ENCODE measurements at places on chromosomes 2 and 18.

GRCh38 chr18:5370332-5370731, 74.8 kb upstream of the ZBTB14 start:
- no peak for DNase-seq

GRCh38 chr2:98839292-98839691, 96.7 kb downstream of the CRACDL start:
- no peak for DNase-seq

GRCh38 chr18:53937037-53937436, 287.4 kb downstream of the MBD2 start:
- DNase-seq = no peak

DNA sequence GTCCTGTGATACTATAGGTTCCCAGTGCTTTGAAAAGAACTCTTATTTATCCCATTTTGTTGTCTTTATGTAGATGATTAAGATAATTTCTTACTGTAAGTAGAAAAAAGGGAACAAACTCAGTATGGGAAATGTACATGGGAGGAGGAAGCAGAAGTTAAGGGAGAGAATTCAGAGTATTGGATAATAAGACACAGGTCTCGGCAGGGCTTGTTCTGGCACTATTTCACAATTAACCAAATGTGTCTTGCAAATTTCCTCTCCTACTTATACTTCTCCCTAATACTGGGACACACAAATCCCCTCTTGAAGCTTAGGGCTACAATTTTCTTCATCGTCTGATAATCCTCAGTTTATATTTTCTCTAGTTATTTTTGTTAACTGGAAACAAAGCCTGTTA, 744.0 kb downstream of the ADCYAP1 start:
- DNase-seq = no peak

GRCh38 chr18:39751921-39752320, 2186.3 kb upstream of the CELF4 start:
- DNase-seq = no peak

GRCh38 chr2:2793925-2794560, 463.0 kb upstream of the MYT1L start:
- DNase-seq = no peak

- DNase-seq = no peak
Measured at GRCh38 chr18:31683106-31683505, 1.3 kb downstream of the B4GALT6 start.

DNA sequence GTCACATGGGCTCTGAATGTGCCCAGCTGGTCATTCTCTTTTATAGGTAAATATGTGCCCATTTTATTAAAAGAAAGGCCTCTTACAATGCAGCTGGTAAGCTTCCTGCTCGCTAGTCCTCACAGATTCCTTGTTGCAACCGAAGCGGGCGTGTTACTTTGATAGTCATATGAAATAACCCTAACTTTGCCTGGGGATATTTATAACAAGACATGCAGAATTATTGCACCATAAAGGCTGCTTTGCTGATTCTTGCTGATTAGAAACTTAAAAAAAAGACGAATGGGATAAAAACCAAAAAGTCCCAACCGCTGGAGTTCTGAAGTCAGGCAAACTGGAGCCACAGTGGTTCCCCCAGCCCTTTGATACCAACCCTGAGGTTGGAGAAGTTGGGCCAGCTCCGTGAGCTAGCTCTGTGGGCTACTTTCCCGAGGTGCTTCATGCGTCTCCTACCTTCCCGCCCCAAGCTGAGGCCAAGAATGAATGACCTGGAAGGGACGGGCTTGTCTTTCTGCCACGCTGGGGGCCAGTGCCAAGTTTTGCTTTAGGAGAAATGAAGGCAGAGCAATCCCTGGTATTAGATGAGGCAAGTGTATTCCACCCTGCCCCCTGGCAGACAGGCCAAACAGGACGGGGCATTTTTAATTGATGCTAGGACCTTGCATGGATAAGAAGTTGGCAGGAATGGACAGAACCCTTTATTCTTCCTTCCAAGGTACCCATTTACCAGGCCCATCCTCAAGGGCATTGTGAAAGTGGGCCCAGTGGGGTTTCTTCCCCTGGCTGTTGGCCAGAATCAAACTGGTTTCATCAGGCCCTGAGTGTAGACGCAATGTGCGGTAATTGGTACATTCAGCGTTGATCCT, 140.4 kb downstream of the KCTD1 start:
- DNase-seq = no peak

DNA sequence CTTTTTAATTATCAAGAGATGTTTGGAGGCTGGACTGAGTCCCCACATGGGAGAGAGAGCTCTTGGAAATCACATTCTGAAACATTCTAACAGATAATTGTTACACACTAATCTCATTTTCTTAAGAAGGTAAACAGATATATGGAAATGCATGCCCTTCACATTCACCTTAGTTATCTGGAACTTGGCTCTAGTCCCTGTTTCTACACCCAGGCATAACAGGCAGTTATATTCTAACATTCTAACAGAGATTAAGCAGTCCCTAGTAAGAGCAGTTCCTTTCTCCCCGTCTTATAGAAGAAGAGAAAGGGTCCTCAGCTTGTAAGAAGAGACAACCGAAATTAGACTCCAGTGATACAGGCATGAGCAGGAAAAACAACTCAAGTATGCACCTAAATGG, 385.4 kb downstream of the SOX11 start:
- no peak for DNase-seq

- no peak for DNase-seq
Measured at GRCh38 chr2:97728091-97728731, 14.8 kb downstream of the ZAP70 start.

- no peak for DNase-seq
Measured at GRCh38 chr2:121345887-121346286, 60.9 kb upstream of the TFCP2L1 start.

- DNase-seq = no peak
Measured at GRCh38 chr2:69132960-69133590, 120.1 kb downstream of the ANTXR1 start.

DNA sequence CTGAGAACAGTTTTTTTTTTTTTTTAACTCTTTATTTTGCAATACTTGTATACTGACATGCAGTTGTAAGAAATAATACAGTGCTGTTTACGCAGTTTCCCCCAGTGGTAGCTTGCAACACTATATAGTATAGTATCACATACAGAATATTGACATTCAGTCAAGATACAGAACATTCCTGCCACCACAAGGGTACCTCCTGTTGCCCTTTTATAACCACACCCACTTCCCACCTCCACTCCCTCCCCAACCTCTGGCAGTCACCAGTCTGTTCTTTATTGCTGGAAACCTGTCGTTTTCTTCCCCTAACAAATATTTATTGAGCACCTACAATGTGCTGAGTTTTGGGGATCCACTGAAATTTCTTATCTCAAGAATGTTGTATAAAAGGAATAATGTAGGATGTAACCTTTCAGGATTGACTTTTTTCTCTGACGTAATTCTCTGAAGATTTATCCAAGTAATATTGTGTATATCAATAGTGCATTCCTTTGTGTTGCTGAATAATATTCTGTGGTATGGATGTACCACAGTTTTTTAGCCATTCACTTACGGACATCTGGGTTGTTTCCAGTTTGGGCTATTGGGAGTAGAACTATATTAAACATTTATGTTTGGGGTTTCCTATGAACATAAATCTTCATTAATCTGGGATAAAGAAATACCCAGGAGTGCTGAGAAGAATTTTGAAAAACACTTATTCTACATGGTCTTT, 51.4 kb upstream of the EML6 start:
- DNase-seq = no peak

- DNase-seq = no peak
Measured at GRCh38 chr2:33522576-33522975, 46.1 kb downstream of the RASGRP3 start.

DNA sequence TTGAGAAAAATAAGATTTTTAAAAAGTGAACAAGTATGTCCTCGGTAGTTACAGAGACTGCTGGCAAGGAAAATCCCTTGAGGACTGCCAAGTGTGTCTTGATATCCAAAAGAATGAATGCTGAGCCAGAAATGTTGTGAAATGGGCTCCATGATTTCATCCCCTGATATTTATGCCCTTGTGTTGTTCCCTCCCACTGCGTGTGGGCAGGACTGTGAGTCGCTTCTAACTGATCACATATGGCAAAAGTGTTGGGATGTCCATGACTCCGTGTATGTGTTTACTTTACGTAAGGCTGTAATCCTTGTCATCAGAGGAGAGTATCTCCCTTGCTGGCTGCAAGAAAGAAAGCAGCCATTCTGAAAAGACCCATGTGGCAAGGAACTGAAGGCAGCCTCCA, 285.1 kb downstream of the SS18 start:
- no peak for DNase-seq

DNA sequence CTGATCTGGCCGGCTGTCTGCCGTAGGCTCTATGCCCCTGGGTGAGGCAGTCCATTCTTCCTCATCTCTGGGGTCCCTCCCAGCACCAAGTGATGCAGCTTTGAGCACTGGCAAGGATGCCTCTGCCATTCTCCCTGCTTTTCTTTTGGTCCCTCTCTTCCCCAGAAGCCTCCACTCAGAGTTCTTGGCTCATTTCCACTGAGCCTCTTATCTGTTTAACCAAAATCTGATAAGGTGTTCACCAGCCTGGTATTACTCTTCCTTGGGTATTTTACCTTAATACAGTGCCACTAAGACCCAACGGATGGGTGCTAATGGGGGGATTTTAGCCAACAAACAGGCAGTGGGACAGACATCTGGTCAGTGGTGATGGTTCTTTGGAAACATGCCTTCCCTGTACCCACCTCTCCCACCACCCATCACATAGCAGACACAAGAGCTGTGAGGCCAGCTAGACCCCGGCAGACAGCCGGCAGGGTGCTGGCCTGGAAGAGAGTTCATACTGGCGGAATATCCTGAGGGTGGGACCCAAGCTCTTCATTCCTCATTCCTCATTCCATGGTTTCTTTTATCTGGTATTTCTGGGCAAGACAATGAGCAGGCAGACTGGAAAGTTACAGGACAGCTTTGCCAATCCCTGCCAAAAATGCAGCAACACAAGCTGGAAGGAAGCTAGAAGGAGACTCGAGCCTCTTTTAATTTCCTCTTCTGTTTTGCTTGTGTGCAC, 34.6 kb downstream of the ZBTB7C start:
- DNase-seq = no peak

GRCh38 chr18:3347286-3347803, 85.4 kb downstream of the MYL12B start:
- DNase-seq = no peak

GRCh38 chr2:151409601-151410484, at the start of gene RIF1:
TSS of gene RIF1 (plus strand) at chr2:151409902. CDS start at chr2:151410424, 522 bp downstream.
- peak; percentile 92 for DNase-seq

DNA sequence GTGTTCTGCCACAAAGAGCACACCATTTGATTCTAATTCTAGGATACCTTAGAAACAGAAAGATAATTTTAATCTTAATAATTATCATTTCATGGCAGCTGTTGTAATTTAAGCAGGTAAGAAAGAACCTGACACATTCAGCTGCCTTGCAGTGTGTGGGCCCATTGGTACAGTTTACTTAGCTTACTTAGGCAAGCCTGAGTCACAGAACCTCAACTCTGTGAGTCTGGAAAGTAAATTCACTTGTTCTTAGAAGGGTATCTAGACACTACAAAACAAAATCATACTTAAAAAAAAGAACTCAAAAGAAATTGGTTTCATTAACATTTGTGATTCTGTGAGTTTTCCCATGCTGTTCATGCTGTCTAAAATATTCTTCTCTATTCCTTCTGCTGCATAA, 956.3 kb upstream of the SLC39A10 start:
- no peak for DNase-seq

DNA sequence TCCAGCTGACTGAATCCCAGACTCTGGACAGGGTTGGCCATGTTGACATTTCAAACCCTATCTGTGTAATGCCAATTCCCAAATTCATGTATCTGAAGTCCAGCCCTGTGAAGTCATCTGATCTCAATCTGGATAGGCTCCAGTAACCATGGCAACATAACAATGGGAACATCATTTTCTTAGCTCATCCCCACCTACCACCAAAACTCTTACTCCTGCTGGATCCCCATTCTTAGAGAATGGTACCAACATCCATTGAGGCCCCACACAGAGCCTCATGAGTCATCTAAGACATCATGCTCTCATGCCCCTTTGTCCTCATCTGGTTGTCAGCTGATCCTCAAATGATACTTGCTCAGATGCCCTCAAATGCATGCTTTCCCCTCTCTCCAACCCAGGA, 58.9 kb upstream of the TEX51 start:
- DNase-seq = no peak

- no peak for DNase-seq
Measured at GRCh38 chr2:36438449-36438977, 82.9 kb downstream of the CRIM1 start.

DNA sequence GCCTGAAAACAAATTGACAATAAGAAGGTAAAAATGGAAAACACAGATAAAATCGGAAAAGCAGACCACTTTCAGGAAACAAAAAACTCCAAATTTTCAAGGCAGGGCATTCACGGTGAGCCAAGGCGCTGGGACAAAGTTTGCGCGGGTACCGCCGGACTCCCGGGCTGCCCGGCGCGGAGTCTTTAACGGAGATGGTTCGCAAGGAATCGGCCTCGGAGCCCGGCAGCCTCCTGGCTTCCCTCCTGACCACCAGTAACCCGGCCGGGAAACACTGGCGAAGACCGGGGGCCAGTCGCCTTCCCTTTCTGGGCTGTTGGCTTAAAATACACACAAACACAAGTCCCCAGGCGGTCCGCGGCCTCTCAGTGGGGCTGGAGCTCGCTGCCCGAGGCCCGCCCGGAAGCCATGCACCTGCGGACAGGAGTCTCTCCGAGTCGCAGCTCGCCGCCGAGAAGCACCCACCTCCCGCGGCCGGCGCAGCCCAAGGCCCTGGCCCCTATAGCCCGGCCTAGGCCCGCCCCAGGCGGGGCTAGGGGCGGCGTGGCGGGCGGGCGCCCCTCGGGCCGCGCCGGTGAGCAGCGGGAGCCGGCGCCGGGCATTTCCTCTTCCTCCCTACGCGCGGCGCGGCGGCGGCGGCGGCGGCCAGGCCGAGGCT, 622 bp upstream of the KCMF1 start:
- peak; percentile 88 for DNase-seq

DNA sequence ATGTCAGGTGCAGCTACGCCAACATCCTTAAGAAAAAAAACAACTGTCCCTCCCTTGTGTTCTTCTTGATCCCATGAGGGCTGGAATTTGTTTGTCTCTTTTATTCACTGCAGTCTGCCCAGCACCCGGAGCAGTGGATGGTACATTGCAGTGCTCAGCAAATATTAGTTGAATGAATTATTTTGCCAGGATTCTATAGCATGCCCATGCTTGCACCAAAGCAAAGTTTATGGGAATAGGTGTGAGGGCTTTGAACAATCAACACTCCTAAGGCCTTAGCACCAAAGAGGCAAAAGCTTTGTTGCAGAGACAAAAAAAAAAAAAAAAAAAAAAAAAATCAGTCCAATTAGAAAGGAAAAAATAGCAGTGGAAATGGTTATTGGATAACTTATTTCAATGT, 28.7 kb upstream of the DCC start:
- DNase-seq = no peak

GRCh38 chr18:8730080-8730827, 24.9 kb downstream of the MTCL1 start:
- peak; percentile 84 for DNase-seq

- DNase-seq = no peak
Measured at GRCh38 chr2:190328573-190329147, 9.0 kb upstream of the HIBCH start.

DNA sequence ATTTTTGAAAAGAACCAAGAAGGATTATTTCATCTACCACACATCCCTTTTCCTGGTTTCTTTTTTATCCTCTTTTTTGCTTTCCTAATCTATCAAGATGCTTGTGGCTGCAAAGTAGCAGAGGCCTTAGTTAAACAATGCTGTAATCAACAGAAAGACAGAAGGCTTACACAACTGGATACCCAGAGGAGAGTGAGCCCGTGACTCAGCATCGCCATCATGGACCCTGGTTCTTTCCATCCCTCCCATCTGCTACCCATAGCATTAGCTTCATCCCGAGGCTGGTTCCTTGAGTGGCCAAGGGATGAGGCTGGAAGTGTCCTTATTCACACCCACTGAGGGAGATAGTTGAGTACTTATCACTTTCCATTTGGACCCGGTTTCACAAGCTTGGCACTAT, 7.5 kb upstream of the HAAO start:
- no peak for DNase-seq

Data from erythroblast (primary cell).